ENCODE measurements at places on chromosomes 6 and 20.

GRCh38 chr6:116268589-116269293, 11.0 kb downstream of the TSPYL1 start:
- DNase-seq = no peak

GRCh38 chr20:40754339-40754943, 65.4 kb upstream of the MAFB start:
- DNase-seq = no peak

- DNase-seq = no peak
Measured at GRCh38 chr6:33197431-33198048, 2.9 kb downstream of the RXRB start.

DNA sequence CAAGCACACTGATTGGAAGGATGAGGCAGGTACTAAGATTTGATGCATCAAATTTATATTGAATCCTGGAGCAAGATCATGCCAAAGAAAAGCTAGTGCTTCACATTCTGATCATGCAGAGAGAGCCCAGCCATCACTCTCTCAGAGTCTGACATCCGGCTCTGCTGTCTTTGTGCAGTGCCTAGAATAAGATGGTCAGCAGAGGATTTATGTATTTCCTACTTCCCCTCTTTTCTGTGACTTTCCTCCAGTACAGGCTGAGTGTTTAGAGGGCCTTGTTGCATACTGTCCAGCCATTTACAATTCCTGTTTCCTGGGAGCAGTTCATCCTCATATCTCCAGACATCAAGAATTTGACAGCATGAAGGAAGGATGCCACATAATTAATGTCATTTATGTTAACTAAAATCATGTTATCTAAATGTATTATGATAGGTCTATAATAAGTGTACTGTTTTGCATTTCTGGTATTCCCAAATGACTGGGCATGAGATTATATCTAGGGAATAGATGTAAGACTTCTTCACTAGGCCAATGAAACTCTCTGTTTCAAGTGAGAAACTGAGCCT, 167.6 kb downstream of the EPM2A start:
- no peak for DNase-seq

DNA sequence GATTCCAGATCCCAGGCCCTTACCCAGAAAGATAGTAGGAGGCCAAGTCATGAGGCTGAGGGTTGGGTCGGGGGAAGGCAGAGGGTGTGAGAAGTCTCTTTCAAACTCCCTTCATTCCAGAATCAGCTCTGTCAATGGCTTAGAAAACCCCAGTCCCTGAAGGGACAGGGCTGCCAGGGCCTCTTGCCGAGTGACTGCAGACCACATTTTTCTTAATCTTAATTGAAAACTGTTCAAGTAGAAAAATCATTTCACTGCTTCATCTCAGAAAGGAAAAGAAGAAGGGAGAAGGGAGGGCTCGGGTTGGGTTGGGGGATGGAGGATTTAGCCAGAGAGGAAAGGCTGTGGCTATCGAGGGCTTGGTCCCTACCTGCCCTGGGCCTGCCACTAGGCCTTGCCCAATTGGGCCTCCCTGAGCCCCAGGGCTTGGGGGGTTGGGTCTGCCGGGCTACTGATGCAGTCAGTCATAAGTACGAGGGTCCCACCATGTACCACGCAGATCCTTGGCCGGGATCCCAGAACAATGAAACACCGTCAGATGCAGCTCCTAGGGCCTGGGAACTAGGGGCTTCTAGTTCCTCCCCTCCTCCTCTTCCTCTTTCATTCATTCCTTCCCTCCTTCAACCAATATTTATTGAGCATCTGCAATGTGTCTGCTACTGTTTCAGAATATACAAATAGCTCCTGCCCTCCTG, 44.0 kb upstream of the CTNNBL1 start:
- DNase-seq = no peak

- no peak for DNase-seq
Measured at GRCh38 chr20:38143646-38144554, 21.2 kb downstream of the TGM2 start.

GRCh38 chr6:94727710-94728109, 849.6 kb upstream of the MANEA start:
- no peak for DNase-seq

DNA sequence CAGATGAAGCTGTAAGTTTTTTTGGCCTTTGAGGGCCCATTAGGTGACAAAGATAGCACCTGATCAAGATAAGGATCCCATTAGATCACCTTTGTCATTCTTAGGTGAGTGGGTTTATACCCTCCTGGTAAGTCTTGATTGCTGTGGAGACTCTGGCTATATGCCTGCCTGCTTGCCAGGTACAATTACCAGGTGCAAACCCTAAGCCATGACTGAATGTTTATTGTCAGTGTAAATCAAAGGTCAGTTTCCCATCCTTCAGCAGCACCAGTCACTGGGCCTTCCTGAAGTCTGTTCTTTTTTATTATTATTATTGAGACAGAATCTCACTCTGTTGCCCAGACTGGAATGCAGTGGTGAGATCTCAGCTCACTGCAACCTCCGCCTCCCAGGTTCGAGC, 106.4 kb upstream of the FOXO3 start:
- DNase-seq = no peak

DNA sequence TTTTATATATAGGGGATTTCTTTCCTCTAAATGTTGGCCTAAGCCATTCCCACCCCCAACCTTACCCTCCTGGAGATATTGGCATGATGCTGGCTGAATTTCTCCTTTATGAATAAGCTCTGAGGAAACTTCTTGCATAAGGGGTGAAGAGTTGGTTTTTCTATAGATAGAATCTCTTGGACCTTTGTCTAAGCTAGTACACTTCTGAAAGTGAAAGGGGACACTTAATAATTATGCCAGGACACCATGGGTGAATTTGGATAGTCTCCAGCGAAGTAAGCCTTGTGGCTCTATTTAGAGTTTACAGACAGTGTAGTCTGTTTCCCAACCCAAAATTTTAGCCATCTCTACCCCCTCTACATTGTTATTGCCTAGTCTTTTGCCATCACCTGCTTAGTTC, 27.1 kb upstream of the FABP7 start:
- no peak for DNase-seq

- DNase-seq = no peak
Measured at GRCh38 chr6:168410035-168410434, 30.9 kb upstream of the SMOC2 start.

DNA sequence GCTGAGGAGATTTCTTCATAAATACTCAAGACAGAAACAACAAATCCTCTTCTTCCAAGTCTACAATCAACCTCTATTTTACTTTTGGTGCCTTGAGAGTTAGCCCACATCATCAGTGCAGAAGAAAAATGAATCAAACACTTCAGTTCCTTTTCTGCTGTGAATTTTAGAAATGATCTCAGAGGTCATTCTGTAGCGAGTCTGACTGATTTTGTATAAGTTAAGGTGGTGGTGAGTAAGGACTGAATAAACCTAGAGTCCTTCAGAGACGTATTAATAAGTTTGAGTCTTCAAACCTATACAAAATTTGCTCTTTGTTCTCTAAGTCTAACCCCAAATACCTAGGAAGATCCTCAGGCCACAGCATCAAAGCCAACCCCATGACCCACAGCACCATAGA, 33.1 kb upstream of the NT5E start:
- DNase-seq = no peak

DNA sequence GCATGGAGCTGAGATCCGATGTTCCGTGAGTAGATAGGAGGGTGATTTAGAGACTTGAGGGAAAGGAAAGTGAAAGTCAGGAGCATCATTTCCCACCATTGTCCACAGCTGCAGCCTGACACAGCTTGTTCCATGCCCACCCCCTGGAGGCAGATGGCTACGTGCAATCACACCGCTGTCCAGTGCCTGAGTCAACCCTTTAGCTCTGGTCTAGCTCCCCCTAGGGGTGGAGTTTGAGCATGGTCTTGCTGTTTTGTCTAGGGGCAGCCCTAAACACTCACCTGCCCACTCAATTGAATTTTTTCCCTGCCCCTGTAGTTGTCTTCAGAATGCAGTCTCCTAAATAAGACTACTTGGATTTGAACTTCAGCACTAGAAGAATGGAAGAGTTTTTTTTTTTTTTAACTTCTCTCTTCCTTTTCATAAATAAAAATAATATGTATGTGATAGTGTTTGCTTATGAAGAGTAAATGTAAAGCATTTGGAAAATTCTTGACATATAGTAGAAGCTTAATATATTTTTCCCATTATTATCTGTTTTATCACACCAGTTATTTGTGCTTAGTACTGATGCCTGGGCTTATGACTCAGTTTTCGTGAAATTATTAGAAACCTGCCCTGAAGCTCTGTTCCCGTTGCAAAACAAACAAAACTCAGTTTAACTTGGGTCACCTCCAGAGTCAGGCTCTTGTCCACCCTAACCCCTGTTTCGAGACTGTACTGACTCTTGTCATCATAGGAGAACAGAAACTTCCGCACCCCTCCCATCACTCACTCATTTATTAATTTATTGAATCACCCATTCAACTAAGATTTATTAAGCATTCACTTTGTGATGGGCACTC, 814.8 kb downstream of the MAFB start:
- DNase-seq = no peak

DNA sequence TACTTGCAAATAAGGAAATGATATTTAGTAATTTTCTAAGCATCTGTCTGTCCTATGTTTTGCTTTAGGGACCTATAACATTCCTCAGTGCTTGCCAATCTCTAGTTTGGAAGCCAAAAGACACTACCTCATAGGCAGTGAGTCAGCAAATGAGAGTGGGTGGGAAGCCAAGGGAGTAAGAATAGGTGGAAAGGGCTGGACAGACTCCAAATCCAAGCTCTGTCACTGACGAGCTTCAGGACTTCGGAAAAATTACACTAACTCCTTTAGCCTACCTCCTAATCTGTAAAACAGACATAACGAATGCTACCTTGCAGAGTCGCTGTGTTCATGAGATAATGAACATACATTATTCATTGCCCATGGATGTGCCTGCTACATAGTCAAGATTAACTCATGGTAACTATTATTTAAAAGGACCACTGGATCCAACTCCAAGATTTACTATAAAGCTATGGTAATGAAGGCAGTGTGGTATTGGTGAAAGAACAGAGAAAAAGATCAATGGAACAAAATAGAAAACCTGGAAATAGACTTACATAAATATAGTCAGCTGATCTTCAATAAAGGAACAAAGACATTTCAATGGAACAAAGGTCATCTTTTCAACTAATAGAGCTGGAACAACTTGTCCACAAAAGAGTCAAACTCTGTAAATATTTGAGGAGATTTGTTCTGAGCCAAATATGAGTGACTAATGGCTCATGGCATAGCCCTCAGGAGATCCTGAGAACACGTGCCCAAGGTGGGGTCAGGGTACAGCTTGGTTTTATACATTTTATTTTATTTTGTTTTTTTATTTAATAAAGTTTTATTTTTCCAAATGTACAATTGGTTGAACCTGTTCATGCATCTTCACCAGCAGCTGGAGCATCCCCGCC, 64.1 kb downstream of the FAM50B start:
- no peak for DNase-seq

- no peak for DNase-seq
Measured at GRCh38 chr6:34020807-34021553, 124.9 kb downstream of the GRM4 start.
